Memory B cell (primary cell): ENCODE measurements at places on chromosomes 6 and 20.

DNA sequence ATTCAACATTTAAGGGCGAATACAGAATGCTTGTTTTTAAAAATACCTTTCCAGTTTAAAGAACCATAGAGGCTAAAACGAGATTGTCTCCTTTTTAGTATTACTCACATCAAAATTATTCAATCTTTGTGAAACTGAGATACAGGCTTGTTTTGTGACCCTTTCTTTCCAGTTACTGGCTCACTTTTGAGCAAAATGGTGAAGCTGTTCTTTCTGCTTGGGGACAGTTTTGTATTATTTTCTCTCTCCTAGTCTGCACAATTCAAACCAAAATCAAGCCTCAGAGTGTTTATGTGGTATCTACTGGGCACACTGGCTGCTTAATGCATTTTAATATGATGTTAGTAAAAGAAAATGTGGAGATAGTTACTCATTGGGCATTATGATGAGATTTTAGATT is 36.5 kb downstream of the HIVEP1 start:
- no peak for DNase-seq

GRCh38 chr6:33443025-33443424 is 11.4 kb upstream of the ZBTB9 start:
- no peak for DNase-seq

DNA sequence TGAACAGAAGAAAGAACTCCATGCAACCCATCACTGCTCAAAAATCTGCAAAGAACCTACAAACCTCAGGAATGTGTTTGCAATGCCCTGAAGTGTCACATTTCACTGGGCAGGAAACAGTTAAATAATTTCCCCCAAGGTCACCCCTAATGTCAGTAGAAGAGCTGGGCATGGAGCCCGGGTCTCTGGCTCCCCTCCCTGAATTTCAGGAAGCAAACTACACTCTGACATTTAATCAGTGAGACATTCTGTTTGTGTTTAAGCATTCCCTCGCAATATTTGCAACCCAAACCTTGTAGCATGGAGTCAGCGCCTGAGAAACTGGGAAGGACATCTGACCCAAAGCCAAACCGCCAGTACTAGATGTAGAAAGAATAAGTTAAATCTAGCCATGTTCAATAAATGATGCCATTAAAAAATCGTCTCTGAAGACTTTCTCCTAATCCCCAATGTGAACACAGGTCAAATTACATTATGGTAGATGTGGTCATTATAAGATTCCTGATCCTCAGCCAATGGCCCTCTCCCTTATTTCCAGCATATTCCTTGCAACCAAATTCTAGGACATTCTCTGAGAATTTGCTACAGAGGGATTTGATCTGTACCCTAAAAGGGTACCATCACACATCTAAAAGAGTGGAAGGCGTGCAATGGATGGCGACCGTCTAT is 91.2 kb upstream of the ADTRP start:
- DNase-seq: no peak

DNA sequence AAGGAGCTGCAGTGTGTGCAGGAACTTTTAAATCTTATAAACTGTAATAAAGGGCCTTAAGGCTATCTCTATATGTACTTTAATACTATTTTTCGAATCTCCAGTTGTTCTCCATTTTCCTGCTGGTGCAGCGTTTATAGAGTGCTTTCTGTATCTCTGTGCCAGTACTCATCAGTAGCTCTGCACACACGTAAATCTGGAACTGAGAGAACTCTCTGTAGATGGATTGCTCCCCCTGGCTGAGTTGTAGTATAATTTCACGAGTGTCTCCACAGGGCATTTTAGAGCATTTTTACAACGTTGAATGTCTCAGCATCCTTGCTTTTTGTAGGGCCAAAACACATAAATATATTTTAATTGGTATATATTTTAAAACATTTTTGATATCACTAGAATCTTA is 256.5 kb downstream of the TRDN start:
- DNase-seq: no peak

GRCh38 chr6:17291778-17292177 is 10.6 kb downstream of the RBM24 start:
- no peak for DNase-seq
